ENCODE measurements at places on chromosomes 2 and 18. TPM values are rescaled to one million over a fixed set of nuclear protein-coding genes. Genes with fewer than 3 reads are reported as not detected.
A peak's percentile ranks its signal among the peaks of the same experiment; 100 is the strongest.

Gene FMNL2
- total RNA-seq, result 54.9 TPM

Gene CD8B2
- total RNA-seq, result not detected

Gene GALNT13
- 7.4 TPM for total RNA-seq

Gene AMER3
- total RNA-seq, result 1.4 TPM

Gene ERMN
- 0.44 TPM for total RNA-seq

Gene PIEZO2
- 17.0 TPM for total RNA-seq

Gene BCL11A
- 2.3 TPM for total RNA-seq

Gene REG1B
- total RNA-seq, result not detected

Gene FER1L5
- total RNA-seq, result 0.89 TPM

Gene UBXN2A
- total RNA-seq, result 29.8 TPM

GRCh38 chr2:75892490-75892889, 181.8 kb upstream of the GCFC2 start:
- DNase-seq, result no peak

DNA sequence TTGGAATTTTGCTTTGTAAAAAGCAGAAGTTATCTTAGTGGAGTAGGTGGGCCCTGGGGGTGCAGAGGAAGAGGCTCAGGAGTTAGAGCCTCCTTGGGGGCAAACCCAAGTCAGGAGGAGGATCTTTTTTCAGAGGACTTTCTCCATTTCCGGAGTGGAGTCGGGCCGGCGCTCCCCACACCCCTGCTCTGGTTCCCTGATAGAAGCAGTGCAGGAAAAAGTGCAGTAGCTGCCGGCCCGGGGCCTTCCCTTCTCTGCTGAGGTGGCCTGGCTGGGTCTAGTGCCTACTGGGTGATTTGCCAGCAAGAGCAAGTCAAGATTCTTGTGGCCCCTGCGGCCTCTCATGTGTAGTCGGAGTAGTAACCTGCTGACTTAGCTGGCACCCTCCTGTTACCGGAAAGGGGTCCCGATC, 124.2 kb upstream of the HS6ST1 start:
- no peak for DNase-seq

DNA sequence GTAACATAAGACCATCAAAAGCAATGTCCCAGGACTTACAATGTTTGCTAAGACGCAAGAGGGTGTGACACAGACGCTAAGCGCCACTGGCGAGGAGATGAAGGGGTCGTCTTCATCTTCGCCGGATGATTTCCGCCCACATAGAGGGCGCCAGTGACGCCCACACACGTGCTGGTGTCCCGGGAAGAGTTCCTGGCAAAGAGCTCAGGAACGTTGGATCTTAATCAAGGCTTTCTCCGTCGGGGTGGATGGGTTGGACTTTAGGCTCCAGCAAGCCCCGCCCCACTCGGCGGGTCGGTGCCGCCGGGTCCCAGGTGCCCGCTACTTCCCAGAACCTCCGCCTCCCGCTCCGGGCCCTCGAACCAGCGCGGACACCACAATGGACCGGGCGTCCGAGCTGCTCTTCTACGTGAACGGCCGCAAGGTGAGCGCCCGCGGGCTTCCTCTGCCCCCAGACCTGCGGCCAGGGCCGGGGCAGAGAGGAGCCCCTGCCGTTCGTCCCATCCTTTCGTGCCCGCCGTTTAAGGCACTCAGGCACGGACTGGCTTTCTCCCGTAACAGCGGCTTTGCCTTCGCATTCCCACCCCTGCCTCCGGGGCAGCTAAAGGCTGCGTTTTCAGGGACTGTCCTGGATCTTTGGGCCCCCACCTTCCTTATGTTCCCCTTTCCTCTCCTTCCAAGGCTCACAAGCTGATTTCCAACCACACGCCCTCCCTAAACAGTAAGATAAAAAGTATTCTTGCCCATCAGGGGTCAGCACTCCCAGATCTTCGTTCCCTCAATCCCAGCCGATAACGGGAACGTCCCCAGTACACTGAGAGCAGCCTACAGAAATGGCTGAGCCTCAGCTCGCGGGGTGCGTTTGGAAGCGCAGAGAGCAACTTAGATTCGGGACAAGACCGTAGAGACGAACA, at the start of gene AOX1:
Gene AOX1 (plus strand): TSS at position 285 of the 914 bp plus-strand sequence. CDS start 95 bp downstream, at position 380.
- DNase-seq, result peak; percentile 44

DNA sequence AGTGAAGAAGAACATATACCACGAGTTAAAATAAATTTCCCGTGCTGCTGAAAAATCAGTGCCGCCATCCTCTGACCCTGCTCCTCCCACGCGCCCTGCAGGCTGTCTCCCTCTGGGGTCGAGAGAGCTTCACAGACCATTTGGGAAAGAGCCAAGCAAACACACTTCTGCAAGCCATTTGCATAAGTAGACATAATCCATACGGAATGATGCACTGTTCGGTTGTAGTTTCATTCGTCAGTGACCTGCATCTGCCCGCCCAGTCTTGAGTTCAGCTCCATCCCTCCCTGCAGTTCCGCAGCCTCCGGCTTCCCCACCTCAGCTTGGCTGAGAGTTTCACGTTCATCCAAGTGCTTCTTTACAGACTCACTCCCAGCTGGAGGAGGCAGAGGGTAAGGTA, 69.6 kb downstream of the TRAPPC12 start:
- DNase-seq, result no peak

GRCh38 chr18:11488175-11488574, 121.2 kb upstream of the SLC35G4 start:
- no peak for DNase-seq

DNA sequence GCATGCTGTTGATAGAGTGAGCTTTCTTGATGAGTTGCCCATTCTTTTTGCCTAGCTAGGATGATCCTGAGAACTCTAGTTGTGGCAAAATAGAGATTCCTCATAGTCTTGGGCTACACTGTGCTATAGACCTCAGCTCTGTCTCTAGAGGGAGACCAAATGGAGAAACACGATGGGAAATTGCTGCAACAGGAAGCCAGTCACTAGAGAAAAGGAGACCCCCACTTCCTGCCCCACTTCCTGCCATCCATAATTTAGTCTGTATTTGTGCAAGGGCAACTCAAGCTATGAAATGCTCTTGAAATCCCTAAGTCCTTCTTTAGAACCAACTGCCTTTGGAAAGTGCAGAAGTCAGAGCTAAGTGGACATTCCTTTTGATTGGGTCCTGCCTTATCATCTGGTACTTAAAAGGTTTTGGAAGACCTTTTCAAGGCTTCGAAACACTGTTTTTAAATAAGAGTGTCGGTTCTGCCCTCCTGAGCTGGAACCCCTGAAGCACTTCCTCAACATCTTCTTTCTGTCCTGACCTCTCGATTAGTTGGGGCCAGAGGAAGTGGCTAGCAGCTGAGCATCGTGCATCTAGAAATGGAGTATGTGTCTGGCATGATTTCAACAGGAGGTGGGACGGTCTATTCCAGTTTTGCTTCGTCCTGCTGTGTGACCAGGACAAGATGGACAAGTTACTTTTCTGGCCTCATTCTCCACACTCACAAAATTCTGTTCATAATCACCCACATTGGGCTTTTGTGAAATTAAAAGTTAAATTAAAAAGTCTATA, 8.6 kb upstream of the KCNE4 start:
- DNase-seq, result no peak

DNA sequence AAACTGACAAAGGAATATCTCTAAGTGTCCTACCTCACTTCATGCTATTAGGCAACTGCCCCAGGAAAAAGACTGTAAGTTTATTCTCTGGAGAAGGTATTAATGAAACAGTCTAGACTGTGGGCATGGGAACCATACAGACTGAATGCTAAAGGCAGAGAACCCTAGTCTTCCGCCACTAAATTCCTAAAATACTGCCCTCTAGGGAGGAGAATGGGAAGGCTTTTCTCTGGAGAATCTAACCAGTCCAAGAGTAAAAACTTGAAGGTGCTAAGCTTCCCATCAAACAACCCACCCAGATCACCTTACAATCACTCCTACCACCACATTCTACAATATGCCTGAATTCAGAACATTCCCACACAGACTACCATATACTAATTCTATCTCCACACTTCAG, 3.4 kb downstream of the SRBD1 start:
- DNase-seq, result no peak

DNA sequence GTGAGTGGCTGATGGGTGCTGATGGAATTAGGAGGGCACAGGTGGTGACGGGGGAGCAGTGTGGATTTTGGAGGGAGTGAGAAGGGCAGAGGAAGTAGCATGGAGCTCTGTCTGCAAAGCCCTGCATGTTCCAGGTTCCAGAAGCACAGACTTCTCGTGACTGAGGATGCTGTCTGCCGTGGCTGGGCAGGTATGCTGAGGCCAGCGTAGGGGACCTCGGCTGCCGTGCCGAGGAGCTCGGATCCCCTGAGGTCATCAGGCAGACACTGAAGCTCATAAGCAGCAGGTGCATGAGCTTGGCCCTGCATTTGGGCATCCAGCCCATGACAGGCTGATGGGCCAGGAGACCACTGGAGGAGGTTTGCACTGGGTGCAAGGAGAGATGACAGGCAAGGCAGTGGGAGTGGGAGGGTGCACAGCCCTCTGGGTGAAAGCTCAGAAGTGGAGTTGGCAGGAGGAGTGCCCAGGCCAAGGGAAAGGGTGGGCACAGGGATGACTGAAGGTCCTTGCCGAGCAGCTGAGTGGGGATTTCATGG, 215.3 kb downstream of the SH3RF3 start:
- DNase-seq, result no peak

GRCh38 chr2:213237787-213238186, 46.5 kb upstream of the SPAG16 start:
- no peak for DNase-seq

- no peak for DNase-seq
These were observed 221.2 kb upstream of the HNRNPA3 start for GRCh38 chr2:176991411-176991810.

DNA sequence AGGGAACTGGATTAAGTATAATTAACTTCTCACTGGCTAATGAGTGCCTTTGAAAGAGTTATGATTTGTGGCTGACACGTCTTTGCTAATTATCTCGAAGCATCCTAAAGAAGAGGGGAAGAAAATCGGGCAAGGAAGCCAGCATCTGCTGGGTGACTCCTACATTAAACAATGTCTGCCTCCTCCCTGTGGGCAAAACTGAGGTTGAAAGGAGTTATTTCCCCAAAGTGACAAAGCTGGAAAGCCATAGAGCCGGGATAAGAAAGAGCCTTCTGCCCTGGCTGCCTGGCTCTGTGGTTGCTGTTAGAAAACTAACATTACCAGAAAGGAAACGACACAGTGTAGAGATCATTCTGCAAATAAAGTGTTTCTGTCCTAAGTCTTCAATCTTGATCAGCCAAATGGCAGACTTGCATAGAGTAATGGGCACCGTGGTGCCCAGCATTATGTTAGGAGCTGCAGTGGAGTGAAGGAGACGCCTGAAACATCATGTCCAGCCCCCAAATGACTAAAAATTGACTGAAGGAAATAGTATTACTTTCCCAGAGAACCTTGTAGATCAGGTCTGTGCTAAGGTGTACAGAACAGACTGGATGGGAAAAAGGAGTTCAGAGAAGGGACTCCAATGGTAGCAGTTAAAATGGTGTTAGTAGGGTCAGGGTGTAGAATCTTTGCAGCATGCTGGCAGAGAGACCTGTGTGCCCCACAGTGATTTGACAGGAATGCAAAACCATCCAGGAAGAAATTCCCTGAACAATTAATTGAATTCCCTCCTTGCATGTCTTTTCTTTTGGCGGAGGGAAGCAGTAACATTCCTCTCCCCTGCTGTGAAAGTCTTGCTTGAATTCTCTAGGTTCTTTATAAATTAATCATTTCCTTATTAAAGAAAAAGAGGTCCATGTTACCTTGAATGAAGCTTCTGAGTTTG, 44.4 kb downstream of the ALPK2 start:
- no peak for DNase-seq

Data from neural crest cell (in vitro differentiated cells).